Lung (tissue), 17 donors: ENCODE measurements at places on chromosomes 4 and X.

DNA sequence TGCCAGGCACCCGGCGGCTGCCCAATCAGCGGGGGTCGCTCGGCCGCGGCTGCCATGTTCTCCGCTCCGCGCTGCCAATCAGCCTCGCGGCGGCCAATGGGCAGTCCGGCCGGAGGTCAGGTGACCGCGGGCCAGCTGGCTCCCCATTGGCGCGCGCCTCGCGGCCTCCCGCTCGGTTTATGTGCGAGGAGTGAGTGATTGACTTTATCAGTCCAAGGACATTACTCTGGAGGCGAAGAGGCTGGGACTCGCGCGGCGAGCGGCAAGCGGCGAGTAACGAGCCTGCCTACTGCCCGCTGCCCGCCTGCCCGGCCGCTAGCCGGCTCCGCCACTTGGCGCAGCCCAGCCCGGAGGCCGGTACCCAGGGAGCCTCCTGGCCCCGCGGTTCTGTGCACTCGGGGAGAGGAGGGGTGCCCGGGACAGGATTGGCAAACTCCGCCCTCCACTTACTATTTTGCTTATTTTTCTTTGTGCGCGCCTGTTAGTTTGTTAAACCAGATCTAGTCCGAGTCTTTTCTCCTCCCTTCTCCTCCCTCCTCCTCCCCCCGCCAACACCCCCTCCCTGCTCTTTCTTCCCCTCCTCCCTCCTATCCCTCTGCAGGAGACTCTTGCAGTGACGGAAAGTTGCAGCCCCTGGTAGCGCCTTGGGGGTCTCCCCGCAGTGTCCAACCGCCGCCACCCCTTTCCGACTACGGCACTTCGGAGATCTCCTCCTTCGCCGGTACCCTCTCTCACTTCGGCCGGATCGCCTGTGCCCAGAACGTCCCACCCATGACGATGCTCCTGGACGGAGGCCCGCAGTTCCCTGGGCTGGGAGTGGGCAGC, at the start of gene ZIC3:
Gene ZIC3 (plus strand): TSS at position 207 of the 825 bp plus-strand sequence. CDS start 565 bp downstream, at position 772.
- peak; percentile 42 for DNase-seq

- no peak for DNase-seq
Observed at GRCh38 chr4:83071116-83071515, 36.1 kb downstream of the COPS4 start.

GRCh38 chr4:1265351-1265750, 16.4 kb upstream of the CTBP1 start:
- DNase-seq: no peak

DNA sequence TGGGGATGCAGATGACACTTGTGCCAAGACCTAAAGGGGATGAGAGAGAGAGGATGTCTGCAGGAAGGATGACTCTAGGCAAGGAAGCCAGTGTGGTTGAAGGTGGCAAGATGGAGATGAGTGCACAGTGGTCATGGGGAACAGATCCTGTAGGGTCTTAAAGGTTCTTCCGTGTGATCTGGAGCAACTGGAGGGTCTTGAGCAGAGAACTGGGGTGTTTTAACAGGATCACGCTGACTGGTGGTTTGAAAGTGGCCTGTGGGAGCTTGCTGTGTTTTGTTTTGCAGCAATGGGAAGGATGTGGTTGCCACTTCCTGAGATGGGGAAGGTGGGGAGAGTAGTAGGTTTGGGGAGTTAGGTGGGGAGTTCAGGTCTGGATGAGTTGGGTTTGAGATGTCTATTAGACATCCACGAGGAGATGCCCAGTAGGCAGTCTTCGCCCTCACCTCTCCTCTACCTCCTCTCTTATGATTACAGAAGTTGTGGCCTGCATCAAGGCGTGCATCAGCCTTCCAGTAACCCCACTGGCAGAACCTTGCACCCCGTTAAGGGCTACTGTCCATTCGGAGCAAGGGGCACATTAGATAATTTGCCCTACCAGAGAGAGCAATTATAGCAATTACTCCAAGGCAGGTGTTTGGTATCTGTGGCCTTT, 1.4 kb upstream of the STBD1 start:
- no peak for DNase-seq

GRCh38 chr4:82104578-82104977, 269.2 kb downstream of the HNRNPD start:
- no peak for DNase-seq

- DNase-seq: no peak
Observed at GRCh38 chr4:44231006-44231405, 217.6 kb downstream of the KCTD8 start.

GRCh38 chrX:149908727-149909126, 20.6 kb upstream of the HSFX4 start:
- no peak for DNase-seq

- DNase-seq: no peak
Observed at GRCh38 chrX:42102586-42103282, 179.4 kb upstream of the CASK start.

DNA sequence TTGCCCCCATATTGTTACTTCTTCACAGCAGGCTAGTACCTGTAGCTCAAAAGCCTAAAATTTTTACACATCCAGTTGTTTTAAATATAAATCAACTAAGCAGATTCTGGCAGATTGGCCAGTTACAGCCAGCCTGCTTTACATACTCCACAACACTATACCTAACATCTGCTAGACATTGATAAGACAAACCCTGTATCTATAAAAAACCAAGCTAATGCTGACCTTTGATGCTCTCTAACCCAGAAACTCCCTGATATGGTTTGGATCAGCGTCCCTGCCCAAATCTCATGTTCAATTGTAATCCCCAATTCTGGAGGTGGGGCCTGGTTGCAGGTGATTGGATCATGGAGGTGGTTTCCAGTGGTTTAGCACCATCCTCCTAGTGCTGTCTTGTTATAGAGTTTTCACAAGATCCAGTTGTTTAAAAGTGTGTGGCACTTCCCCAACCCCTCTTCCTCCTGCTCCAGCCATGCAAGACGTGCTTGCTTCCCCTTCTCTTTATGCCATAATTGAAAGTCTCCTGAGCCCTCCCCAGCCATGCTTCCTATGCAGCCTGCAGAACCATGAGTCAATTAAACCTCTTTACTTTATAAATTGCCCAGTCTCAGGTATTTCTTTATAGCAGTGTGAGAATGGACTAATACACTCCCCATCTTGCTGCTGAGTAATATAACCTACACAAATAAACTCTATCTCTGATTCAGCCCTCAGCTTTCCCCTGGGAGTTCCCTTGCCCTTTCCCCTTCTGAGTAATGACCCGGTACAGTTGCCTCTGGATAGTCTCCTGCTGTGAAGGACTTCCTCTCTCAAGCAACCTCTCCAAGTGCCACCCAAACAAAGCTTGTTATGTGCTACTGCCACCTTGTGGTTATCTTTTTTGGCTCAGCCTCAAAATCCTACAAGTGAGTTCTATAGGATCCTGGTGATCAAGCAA, 39.6 kb downstream of the ZCCHC13 start:
- DNase-seq: peak; percentile 70

GRCh38 chr4:97786306-97786920, 356.9 kb downstream of the STPG2 start:
- no peak for DNase-seq

- no peak for DNase-seq
Observed at GRCh38 chr4:38740303-38740702, 42.5 kb downstream of the TLR10 start.

GRCh38 chr4:56389558-56389957, 2.3 kb upstream of the AASDH start:
- no peak for DNase-seq

DNA sequence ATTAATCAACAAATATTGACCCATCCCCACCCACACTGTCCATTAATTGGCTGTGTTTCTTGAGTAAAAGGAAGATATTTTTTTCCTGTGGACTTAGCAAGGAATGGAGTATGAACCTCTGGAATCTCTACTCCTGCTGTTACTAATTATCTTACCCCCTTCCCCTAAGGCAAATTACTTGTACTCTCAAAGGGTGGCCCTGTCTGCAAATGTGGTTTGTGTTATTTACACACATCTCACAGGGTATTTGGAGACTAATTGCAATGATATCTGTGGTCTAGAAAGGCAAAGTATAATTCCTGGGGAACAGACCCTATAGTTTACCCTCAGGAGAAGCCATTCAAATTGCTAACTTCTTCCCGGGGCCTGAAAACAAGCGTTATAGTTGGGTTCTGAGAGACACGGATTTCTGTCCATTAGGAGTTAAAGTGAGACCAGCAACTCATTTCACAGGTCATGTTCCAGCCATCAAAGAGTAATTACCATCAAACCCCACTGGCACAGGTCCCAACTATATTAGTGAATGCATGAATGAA, 133.0 kb upstream of the RASGEF1B start:
- no peak for DNase-seq

DNA sequence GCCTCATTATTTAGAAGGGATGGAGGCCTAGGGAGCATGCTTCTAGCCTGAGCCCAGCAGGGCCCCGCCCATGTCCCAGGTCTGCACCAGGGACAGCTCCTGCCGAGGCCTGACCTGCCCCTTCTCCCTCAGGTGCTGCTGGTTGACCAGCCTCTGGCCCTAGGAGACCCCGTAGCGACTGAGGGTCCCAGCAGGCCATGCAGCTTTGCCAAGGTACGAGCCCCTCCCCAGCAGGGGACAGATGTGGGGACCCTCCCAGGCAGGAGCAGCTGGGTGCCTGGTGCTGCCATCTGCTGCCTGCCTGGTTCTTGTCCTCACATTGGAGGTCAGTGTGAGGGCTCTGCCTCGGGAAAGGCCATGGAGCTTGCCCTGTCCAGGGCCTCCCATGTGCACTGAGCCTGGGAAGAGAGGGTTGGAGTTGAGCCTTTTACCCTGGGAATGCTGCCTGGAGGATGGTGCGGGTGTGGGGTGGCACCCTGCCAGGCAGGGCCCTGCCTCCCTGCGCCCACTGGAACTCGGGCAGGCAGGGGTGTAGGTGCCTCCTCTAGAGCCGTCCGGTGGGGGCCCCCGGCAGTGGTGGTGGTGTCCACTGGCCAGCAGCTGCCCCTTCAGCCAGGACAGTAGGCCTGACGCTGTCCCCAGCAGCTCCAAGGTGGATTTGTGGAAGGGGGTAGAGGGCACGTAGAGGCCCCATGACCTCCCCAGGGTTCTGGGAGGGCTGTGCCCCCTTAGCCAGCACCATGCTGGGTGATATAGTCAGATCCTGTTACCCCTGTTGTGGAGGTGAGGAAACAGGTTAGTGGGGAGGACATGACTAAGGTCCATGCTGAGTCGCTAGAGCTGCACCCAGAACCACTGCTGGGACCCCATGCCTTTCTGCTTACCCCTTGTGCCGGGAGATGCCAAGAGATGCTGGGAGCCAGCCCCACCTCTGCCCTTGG, 2.2 kb upstream of the MSANTD1 start:
- DNase-seq: no peak

DNA sequence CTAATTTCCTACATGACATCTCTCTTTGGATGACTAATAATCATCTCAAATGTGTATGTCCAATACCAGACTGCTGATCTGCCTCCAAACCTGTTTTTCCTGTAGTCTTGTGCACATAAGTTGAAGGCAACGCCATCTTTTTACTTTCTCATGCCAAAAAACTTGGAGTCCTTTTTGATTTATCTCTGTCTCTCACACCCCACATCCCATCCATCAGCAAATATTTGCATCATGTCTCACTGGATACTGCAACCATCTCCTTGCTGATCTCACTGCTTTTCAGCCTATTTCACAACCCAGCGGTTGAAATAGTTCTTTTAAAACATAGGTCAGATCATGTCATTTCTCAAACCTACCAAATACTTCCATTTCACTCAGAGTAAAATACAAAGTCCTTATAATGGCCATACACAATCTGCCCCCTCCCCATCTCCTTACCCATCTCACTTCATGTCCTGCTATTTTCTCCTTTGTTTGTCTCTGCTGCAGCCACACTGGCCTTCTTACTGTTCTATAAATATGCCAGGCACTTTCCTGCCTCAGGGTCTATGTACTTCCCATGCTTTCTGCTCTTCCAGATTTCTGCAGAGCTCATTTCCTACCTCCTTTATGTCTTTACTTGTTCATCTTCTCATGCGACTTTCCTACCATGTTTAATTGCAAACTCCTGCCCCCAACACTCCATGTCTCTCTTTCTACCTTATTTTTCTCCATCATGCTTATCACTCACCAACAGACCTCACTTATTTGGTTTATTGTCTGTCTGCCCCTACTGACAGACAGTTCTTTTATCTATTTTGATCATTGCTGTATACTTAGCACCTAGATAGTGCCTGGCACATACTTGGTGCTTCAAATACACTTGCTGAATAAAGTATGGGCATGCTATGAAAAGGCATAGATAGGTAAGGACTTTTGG, 98.8 kb downstream of the ANXA3 start:
- no peak for DNase-seq
